ENCODE measurements at places on chromosomes 3 and 15.

GRCh38 chr3:108065096-108065495 lies 25.7 kb downstream of the CD47 start:
- DNase-seq: no peak

DNA sequence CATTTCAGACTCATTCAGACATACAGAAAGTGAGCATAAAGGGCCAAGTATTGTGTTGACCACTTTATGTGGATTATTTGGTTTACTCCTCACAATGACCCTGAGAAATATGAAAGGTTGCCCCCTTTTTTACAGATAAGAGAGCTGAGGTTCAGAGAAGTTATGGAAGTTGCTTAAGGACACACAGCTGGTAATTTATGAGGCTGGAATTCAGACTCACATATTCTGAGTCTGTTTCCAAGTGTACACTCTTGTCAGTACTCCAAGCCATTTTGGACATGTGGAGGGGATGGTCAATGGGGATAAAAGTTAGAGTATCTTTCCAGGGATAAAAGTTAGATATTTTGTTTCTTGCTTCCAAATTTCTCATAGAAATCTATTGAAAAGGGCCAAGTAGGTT lies 15.9 kb downstream of the ITPR1 start:
- no peak for DNase-seq

GRCh38 chr3:156611870-156612494 lies 57.1 kb upstream of the SSR3 start:
- no peak for DNase-seq

GRCh38 chr3:36484386-36484785 lies 104.1 kb downstream of the STAC start:
- DNase-seq: no peak

DNA sequence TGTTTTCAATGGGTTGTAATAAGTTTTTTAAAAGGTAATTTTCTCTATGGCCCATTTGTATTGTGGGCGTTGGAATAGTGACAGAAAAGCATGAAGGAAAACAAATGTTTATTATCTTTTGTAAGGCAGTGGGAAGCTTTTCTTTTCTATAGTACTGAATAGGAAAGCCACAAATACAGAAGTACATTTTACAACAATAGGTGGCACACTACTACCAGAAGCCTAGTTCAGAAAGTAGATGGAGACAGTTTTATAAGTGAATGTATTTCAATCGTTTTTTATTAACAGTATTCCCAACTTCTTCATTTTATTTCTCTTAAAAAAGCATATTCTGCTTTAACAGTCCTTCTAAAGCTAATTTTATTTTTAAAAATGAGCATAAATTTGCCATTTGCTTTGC lies 296.7 kb downstream of the PTPRG start:
- no peak for DNase-seq

DNA sequence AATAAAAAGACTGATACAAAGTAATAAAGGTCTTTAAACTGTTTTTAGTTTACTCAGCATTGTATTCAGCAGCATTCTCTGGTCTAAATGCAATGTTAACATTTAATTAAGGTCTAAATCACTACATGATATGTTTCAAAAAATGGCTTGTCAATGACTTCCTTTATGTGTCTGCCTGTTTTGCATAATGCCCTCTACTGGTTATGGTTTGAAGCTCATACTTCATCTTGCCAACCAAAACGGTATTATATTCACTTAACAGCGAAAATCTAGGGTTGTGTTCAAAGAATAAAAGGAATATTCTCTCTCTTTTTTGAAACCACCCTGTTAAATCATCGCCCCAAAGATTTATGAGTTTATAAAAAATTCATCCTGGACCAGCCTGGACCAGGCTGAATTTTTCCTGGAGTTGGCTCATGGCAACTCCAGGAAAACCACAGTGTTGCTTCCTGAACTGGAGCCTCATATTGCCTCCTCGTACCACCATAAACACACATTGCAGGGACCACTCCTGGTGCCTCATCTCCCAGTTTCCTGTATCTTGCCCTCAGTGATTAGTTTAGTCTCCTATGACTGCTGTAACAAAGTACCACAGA lies 6.7 kb upstream of the NCEH1 start:
- peak; percentile 15 for DNase-seq

GRCh38 chr15:96792216-96792615 lies 461.7 kb downstream of the NR2F2 start:
- DNase-seq: no peak

All from CD4-positive, alpha-beta T cell treated with Interleukin-2 at 100 ng/mL for 4 hours (primary cell).